ENCODE measurements at places on chromosomes 2 and 18.

GRCh38 chr2:17901246-17901645, 22.8 kb downstream of the KCNS3 start:
- DNase-seq = no peak

GRCh38 chr2:144642856-144643255, 122.9 kb upstream of the ZEB2 start:
- no peak for DNase-seq

- no peak for DNase-seq
Measured at GRCh38 chr2:18544171-18544570, 16.3 kb downstream of the RDH14 start.

- no peak for DNase-seq
Measured at GRCh38 chr2:30765876-30766470, 41.3 kb downstream of the CAPN13 start.

DNA sequence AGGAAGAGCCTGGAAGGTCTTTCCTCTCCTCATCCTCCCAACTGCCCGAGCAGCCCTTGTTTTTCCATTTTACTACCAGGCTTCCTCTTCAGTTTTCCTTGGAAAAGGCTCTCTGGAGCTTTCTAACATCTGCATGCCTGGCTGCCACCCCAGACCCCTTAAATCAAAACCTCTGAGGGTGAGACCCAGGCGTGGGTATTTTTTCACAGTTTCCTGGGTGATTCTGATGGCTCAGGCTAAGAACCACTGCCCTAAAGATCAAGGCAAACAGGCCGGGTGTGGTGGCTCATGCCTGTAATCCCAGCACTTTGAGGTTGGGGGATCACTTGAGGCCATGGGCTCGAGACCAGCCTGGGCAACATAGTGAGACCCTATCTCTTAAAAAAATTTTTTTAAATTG, 35.4 kb downstream of the EMILIN2 start:
- DNase-seq = no peak

GRCh38 chr2:215388002-215388728, 47.7 kb downstream of the FN1 start:
- no peak for DNase-seq

Measured in endothelial cell (in vitro differentiated cells).